NCI-H345 (cell line): ENCODE measurements at places on chromosomes 11 and 22.
A peak's percentile ranks its signal among the peaks of the same experiment; 100 is the strongest.

- no peak for DNase-seq
Measured at GRCh38 chr11:72863916-72864315, 49.7 kb downstream of the ATG16L2 start.

GRCh38 chr11:12173111-12173510 is 62.7 kb downstream of the MICAL2 start:
- no peak for DNase-seq

GRCh38 chr11:89203814-89204213 is 26.1 kb downstream of the TYR start:
- DNase-seq = no peak

GRCh38 chr11:101721270-101721669 is 137.5 kb upstream of the TRPC6 start:
- DNase-seq = no peak

DNA sequence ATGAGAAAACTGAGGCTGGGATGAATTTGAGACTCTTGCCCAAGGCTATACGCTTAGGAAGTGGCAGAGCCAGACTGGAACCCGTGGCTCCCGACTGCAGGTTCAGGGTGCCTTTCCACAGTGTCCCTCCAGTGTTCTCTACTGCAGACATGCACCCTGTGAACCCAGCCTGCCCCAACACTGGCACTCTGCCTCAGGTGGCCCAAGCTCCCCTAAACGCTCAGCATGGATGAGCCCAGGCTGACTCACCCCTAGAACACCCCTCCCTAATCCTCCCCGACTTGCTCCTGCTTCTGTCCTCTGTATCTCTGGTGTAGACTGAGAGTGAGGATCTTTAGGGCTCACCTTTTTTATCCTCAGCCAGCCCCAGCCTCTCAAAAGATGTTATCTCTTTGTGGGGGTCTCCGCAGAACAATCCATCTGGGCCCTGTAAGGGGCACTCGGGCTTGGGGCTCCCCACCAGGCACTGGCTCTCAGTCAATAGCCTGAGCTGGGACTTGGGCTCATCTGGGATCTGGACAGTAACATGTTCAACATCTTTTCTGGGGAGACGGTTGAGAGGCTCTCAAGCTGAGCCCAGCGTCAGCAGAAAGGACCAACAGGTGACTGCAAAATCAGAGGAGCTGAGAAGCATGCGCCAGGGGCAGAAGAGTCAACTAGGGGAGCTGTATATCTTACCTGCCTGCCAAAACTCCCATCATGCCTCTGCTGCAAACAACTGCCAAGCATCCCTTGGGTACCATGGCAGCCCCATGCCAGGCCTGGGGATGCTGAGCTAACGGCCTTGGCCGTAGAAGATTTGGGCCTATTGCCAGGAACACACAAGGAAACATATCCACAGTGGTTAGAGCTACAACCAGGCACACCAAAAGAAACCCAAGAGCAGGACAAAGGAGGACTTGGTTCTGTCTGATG is 176.2 kb downstream of the BUD13 start:
- DNase-seq = peak; percentile 21

DNA sequence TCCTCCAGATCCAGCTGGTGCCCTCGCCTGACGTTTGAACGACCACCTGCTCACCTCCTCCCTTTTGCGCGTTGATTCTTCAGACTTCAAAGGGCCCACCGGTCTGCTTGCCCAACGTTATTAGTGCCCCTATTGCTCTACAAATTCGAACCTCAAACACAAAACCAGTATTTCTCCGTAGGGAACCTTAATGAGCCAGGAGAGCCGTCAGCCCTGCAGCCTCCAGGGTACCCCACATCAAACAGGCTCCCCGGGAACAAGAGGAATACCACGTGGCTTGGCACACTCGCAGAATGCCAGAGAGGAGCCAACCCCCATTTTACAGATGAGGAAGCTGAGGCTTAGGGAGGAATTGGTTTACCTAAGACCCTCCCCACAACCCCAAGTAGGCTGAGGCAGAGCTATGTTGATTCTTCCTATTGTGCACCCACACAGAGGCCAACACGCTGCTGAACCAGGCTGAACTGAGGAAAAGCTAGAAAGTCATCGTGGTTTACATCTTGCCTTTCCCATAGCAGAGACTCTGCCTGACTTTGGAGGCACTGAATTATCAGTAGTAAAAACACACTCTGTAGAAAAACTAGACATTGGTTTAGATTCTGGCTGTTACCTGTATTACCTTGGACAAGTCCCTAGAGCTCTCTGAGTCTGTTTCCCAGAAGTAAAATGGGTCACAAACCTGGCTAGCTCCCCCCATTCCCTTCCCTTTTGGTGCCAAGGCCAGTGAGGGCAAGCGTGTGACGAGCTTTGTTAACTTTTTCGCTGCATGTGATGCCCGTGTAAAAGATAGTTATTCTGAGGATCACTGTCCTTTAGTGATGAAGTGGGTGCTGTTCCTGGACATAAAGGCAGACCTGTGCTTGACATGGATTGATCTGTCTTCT is 764 bp downstream of the TKFC start:
- DNase-seq = no peak

DNA sequence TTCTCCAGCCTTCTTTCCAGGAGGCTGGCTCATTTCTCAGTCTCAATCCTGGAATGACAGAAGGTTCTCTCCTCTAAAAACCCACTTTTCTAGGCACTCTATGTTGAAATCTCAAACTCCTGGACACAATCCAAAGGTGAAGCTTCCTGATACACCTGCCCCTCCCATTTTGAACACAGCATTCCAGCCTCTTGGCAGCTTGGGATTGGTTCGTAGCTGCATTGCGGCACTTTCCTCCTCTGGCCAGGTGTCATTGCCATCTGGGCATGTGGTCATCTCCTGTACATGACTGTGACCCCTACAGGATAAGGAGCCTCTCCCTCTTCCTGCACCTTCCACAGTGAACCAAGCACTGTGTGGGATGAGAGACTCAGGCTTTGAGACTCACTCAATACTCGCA is 230.2 kb upstream of the B3GAT1 start:
- no peak for DNase-seq

GRCh38 chr11:65576867-65577755 is 1.3 kb downstream of the EHBP1L1 start:
- no peak for DNase-seq
